ENCODE measurements at places on chromosomes 11 and 22. TPM values are rescaled to one million over a fixed set of nuclear protein-coding genes. Genes with fewer than 3 reads are reported as not detected.

GRCh38 chr11:111352231-111352746, 26.8 kb downstream of the POU2AF1 start:
- no peaks in the 10 kb centered on the region for H3K27me3 ChIP-seq
- DNase-seq, result no peak
- no peak overlapping the region for H3K27ac ChIP-seq
- no peaks in the 10 kb centered on the region for H3K36me3 ChIP-seq
- no peak overlapping the region for H3K4me3 ChIP-seq

- H3K4me3 ChIP-seq, result no peak overlapping the region
- H3K27me3 ChIP-seq, result no peaks in the 10 kb centered on the region
- no peak for DNase-seq
- no peak overlapping the region for H3K27ac ChIP-seq
Observed at GRCh38 chr11:119999220-119999619, 138.7 kb downstream of the TRIM29 start.

DNA sequence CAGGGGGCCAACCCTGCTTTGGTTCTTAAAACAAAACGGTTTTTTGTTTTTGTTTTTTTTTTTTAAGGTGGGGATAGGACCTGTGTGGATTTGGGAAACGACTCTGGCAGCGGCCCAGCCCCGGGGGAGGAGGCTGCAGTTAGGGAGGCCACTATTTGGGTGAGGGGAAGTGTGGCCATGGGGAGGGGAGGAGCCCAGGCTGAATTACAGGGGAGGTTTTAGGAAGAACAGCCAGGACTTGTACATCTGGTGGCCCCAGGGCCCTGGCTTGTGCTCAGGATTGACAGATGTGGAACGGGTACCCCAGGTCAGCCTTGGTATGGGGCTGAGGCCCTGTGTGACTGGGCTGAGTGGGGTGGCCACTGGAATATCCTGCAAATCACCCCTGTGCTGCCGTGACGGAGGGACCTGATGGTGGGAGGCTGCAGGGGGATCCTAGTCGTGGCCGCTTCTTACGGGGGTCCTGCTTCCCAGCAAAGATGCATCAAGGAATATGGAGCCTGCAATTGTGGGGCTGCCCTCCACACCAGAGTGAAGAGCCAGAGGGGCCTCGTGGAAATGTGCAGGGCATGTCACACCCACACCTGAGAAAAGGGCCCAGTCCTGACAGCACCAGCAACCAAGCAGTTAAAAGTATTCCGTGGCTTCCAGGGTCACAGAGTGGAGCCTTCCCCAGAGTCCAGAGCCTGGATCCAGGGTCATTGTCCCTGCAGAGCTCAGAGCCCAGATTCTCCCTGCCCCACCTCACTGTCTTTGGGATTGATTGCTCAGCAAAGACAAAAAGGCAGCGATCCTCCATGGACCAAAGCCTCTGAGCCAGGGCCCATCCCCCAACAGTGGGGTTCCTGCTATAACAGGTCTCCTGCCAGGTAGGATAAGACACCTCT, 55.2 kb upstream of the WNT7B start:
- H3K36me3 ChIP-seq, result no peaks in the 10 kb centered on the region
- no peak for DNase-seq
- peak overlapping the region; percentile 16 for H3K27ac ChIP-seq
- peaks cover 45% of the 10 kb centered on the region for H3K4me1 ChIP-seq
- no peaks in the 10 kb centered on the region for H3K27me3 ChIP-seq
- no peak overlapping the region for H3K4me3 ChIP-seq

- H3K27ac ChIP-seq, result no peak overlapping the region
- peak; percentile 67 for DNase-seq
- no peak overlapping the region for H3K4me3 ChIP-seq
- no peaks in the 10 kb centered on the region for H3K4me1 ChIP-seq
- H3K27me3 ChIP-seq, result no peaks in the 10 kb centered on the region
- H3K36me3 ChIP-seq, result no peaks in the 10 kb centered on the region
Observed at GRCh38 chr11:134682577-134682976, 270.5 kb upstream of the B3GAT1 start.

DNA sequence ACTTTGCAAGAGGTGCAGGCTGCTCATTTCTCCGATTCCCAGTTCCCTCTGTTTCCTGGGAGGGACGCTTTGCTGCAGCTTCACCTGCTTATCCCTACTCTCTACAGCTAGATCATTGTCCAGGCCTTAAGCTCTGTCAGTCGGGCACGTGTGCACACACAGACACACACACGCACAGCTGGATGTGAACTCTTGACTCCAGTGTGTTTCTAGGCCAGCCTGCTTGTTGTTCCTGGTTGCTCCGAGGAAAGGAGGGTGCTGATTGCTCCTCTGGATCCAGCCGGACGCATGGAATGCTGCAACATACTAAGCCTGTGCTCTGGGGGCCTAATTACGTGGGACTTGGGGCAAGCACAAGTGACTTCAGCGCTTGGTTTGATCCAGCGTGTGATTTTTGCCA, 19.7 kb downstream of the ZNRF3 start:
- H3K27me3 ChIP-seq, result no peaks in the 10 kb centered on the region
- no peaks in the 10 kb centered on the region for H3K36me3 ChIP-seq
- no peak overlapping the region for H3K4me3 ChIP-seq

DNA sequence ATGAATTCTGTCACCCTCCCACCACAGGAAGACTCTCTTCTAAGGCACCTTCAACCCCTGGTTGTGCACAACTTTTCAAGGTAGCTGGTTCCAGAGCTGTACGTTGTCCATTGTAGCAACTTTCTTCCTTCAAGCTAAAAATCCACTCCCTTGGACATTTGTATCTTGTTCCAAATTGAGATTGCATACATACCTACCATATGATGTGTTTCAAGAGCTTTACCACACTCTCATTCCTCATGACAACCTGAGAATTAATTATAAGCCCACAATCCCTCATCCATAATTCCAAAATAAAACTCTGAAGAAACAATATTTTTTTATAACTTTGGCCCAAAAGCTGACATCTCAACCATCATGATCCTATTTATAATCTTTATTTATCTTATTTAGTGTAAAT, 3.0 kb downstream of the OR52W1 start:
- H3K27me3 ChIP-seq, result no peaks in the 10 kb centered on the region
- H3K4me1 ChIP-seq, result no peaks in the 10 kb centered on the region
- no peak overlapping the region for H3K27ac ChIP-seq
- no peaks in the 10 kb centered on the region for H3K36me3 ChIP-seq

DNA sequence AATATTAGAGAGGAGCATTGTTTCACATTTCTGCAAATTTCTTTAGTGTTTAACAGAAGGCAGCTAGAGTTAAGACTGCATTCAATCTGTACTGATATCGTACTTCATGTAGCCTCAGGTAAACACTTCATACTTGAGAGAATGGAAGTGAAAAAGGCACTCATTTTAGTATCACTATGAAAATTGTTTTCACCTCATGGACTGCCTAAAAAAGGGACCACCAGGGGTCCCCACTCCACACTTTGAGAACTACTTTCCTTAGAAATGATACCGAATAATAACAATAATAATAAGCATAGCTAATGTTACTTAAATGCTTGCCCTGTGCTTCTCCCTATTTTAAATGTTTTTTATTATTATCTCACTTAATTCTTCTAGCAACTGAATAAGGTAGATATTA, 95.1 kb downstream of the BLID start:
- DNase-seq, result no peak
- H3K4me3 ChIP-seq, result no peak overlapping the region
- no peak overlapping the region for H3K27ac ChIP-seq
- no peaks in the 10 kb centered on the region for H3K4me1 ChIP-seq

- H3K36me3 ChIP-seq, result peaks cover 24% of the 10 kb centered on the region
- no peak overlapping the region for H3K4me3 ChIP-seq
- H3K27ac ChIP-seq, result no peak overlapping the region
- no peak for DNase-seq
Observed at GRCh38 chr11:86016451-86016850, 52.4 kb downstream of the PICALM start.

The MPEG1 gene
- total RNA-seq, result 3.9 TPM

The MRGPRX4 gene
- not detected for total RNA-seq

Data from vagina (tissue), 2 donors.